ENCODE measurements at places on chromosomes 13 and 19. TPM values are rescaled to one million over a fixed set of nuclear protein-coding genes. Genes with fewer than 3 reads are reported as not detected.

The ATP8B3 gene
- 9.6 TPM for total RNA-seq

The NALCN gene
- not detected for total RNA-seq

- H3K4me3 ChIP-seq: no peak overlapping the region
- H3K27ac ChIP-seq: no peak overlapping the region
- no peaks in the 10 kb centered on the region for H3K4me1 ChIP-seq
- no peaks in the 10 kb centered on the region for H3K36me3 ChIP-seq
- H3K27me3 ChIP-seq: peaks cover 36% of the 10 kb centered on the region
These were observed 29.4 kb downstream of the ZNRF4 start for GRCh38 chr19:5484398-5485285.

DNA sequence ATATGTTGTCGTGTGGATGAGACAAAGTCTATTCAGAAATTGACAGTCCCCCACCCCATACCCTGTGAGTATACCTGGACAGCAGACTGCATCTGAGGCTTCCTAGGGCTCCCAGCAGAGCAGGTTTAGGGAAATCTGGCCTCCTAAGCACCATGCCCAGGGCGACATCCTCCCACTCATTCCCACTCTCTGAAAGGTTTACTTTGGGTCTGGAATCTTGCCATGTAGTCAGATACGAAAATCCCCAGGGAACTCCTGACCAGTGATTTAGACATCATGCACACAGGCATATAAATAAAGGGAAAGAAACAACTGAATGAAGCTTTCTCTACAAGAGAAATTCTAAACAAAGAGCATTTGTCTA, 717 bp upstream of the NALCN start:
- no peaks in the 10 kb centered on the region for H3K36me3 ChIP-seq
- H3K4me3 ChIP-seq: no peak overlapping the region

GRCh38 chr13:94384231-94384905, 95.1 kb downstream of the DCT start:
- no peak overlapping the region for H3K27ac ChIP-seq
- no peak for DNase-seq
- peaks cover 10% of the 10 kb centered on the region for H3K27me3 ChIP-seq
- H3K36me3 ChIP-seq: no peaks in the 10 kb centered on the region

GRCh38 chr13:34381228-34381627, 560.8 kb upstream of the NBEA start:
- H3K27ac ChIP-seq: no peak overlapping the region
- H3K27me3 ChIP-seq: no peaks in the 10 kb centered on the region
- no peaks in the 10 kb centered on the region for H3K4me1 ChIP-seq

Data from activated CD4-positive, alpha-beta memory T cell treated with anti-CD3 and anti-CD28 coated beads for 36 hours (primary cell).